ENCODE measurements at places on chromosomes 6 and 20. TPM values are rescaled to one million over a fixed set of nuclear protein-coding genes. Genes with fewer than 3 reads are reported as not detected.

DNA sequence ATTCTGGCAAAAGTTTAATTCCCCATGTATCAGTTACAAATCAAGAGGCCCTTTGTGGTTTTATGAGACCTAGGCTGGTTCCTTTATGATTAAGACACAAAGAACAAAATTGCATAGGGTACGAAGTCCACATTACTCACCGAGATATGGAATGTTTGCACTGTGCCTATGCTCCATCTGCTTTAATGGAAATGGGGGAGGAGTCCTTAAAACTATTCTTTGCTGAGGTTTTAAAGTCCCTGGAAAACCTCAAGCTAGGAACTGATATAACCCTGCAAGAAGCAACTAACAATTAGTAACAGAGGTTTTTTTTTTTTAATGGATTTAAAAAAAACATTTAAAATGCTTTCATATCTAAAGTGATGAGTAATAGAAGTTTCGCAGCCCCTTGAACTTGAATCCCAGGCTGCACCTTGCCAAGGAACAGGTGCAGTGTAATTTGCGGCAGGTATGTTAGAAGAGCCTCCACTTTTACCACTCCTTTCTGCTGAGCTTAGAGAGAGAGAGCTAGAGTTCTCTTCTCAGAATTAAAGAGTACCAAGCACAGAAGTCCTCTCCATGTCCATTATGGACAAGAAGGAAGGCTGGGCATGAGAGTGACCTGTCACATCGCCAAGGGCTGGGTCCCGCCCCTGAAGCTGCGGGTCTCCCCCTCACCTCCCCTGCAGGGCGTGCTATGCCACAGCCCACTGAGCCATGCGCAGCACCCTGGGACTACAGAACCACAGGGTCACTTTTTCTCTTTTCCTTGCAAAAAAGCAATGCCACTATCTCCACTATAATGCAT is 2.3 kb downstream of the SERPINB1 start:
- no peak for DNase-seq

DNA sequence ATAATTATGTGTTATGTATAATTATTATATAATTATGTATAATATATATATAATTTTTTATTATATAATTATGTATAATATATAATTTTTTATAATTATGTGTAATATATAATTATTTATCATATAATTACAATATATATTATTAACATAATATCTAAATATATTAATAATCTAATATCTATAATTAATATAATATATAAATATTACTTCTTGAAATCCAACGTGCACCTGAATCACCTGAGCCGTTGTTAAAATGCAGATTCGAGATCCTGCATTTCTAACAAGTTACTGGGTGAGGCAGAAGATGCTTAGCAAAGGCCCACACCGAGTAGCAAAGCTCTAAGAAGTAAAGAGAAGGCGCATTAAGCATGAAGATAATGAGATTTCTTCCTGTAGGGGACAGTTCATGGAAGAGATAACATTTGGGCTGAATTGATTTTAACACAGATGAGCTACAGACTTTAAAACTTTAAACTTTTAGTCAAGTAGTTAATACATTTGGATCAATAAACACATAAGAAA is 406.4 kb upstream of the PLCB4 start:
- DNase-seq = no peak

GRCh38 chr6:122770835-122771601 is 8.5 kb upstream of the FABP7 start:
- no peak for DNase-seq

- DNase-seq = no peak
Measured at GRCh38 chr20:54067606-54068174, 2.7 kb downstream of the BCAS1 start.

DNA sequence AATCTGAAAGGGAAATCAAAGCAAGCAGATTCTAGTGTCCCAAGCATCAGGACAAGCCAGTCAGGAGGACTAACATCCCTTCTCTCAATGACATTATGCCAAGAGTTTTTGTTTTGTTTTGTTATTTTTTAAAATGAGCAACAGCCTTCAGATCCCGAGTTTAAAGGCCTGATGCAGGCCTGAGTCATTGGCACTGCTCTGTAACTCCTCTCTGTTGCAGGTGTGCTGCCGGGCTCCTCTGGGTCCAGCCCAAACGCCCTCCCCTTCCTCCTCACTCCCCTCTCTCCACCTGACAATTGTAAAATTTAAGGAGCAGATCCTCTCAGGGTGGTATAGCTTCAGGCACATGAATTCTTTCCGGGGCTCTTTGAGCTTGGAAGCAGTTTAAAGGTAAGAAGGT is 502.0 kb downstream of the BMP2 start:
- no peak for DNase-seq

- DNase-seq = no peak
Measured at GRCh38 chr6:167872538-167873210, 46.0 kb downstream of the AFDN start.

DNA sequence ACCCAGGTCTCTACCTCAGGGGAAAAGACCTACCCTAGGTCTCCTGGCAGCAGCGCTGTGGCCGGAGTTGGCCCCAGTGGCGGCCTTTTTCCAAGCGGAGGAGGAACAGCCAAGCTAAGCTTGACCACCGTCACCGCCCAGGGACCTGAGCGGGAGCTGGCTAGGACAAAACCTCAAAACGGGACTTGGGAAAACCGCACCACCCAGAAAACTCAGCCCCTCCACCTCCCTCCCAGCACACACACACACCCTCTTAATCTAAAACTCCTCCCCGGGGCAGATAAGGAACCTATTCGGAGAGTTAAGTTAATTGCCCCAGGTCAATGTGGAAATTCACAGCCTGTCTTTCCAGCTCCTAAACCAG is 2.7 kb upstream of the TRERF1 start:
- DNase-seq = peak; percentile 54

- no peak for DNase-seq
Measured at GRCh38 chr6:145789443-145789842, 25.2 kb downstream of the FBXO30 start.

DNA sequence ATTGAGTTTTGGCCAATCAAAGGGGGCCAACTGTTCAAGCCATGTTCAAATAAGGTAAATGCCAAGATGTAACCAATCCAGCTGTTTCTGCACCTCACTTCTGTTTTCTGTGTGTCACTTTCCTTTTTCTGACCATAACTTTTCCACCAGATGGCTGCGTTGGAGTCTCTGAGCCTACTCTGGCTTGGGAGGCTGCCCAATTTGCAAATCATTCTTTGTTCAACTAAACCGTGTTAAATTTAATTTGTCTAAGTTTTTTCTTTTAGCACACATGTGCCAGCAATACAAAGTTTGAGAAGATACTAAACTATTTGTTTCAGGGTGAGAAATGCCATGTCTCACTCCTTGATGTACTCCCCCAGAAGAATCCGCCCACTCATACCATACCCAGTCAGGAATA is 52.1 kb downstream of the IYD start:
- no peak for DNase-seq

DNA sequence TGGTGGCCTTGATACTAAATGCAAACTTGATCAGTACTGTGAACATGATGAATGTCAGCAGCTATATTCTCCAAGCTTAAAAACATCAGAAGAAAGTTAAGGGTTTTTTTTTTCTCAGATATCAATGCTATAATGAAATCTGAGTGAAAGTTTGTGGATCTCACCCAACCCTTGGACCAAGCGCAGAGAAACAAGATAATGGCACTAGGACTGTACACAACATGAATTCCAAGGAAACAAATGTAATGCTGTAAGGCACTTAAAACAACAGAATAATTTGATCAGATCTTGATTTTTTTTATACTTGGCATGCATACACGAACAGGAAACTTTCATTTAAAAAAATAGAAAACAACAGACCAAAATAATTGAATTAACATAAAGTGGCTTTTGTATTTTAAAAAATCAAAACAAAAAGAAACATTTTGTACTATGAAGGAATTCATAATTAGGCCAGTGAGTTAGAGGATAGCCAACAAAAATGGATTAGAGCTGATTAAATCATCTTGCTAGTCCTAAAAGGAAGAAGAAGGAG is 1154.0 kb upstream of the EYS start:
- DNase-seq = no peak

GRCh38 chr6:146244630-146245143 is 215.8 kb downstream of the GRM1 start:
- DNase-seq = no peak

- no peak for DNase-seq
Measured at GRCh38 chr6:42428326-42429041, 23.2 kb downstream of the TRERF1 start.

- DNase-seq = no peak
Measured at GRCh38 chr6:33785778-33786177, 3.2 kb downstream of the LEMD2 start.

Gene CLDN20
- total RNA-seq = 1.5 TPM

- DNase-seq = no peak
Measured at GRCh38 chr6:129646642-129647041, 63.3 kb downstream of the ARHGAP18 start.

Gene RAB23
- 54.4 TPM for total RNA-seq

- no peak for DNase-seq
Measured at GRCh38 chr20:36273414-36274180, 32.5 kb upstream of the DLGAP4 start.
